ENCODE measurements at places on chromosomes 3 and 15. TPM values are rescaled to one million over a fixed set of nuclear protein-coding genes. Genes with fewer than 3 reads are reported as not detected.

Gene SKOR1
- 0.78 TPM for total RNA-seq

Gene PLIN1
- 5.7 TPM for total RNA-seq

Gene ANKRD34C
- total RNA-seq, result not detected

Gene ISL2
- total RNA-seq, result not detected

Gene GRK7
- not detected for total RNA-seq

Gene POU1F1
- total RNA-seq, result not detected

Gene CELSR3
- total RNA-seq, result 3.0 TPM

Gene ABHD17C
- total RNA-seq, result 1.6 TPM

Gene TM4SF4
- total RNA-seq, result not detected

Gene SLC35G2
- total RNA-seq, result 5.3 TPM

Gene CHDH
- 8.4 TPM for total RNA-seq

Gene P2RY12
- total RNA-seq, result 2.2 TPM

Gene DUOXA2
- not detected for total RNA-seq

Gene CHAC1
- total RNA-seq, result 3.9 TPM

Gene KBTBD12
- 14.5 TPM for total RNA-seq

Gene GHSR
- not detected for total RNA-seq

Gene TTLL13
- total RNA-seq, result not detected

Gene KLHL40
- not detected for total RNA-seq

Gene WDR93
- not detected for total RNA-seq

Measured in thoracic aorta (tissue), 2 donors.